ENCODE measurements at places on chromosomes 16 and 17.

- no peak for DNase-seq
Measured at GRCh38 chr17:30413109-30413508, 34.4 kb downstream of the CPD start.

GRCh38 chr17:18033442-18034099 lies 5.4 kb downstream of the ATPAF2 start:
- DNase-seq: peak; percentile 65

DNA sequence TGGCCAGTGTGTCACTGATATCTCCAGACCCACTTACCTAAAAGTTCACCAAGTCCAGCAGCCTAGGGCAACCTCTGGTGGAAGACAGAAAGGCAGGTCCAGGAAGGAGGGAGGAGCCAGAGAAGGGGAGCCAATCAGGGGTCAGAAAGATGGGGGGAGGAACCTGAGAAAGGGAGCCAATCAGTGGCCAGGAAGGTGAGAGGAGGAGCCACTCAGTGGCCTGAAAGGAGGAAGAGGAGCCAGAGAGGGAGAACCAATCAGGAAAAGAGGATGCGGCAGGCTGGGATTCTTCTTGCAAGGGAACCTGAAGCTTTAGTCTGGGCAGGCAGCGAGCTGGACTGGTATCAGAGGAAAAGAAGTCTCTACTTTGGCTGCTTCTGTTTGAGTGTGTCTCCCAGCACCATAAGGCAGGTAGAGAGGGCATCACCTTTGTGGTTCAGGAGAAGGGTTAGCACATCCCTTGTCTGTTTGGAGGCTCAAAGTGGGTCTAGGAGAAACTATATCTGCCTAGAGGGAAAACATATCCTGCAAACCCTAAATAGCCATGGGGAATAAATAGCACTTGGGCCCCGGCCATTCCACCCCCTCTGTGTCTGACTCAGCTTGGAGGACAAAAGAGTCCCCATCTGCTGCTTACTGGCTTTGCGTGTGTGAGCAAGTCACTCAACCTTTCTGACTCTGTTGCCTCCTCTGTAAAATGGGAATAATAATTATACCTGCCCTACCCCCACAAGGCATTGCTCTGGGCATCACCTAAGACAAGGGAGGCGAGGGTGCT lies 43.4 kb upstream of the CRHR1 start:
- DNase-seq: peak; percentile 97

- DNase-seq: no peak
Measured at GRCh38 chr17:16463358-16464302, 28.4 kb downstream of the LRRC75A start.

DNA sequence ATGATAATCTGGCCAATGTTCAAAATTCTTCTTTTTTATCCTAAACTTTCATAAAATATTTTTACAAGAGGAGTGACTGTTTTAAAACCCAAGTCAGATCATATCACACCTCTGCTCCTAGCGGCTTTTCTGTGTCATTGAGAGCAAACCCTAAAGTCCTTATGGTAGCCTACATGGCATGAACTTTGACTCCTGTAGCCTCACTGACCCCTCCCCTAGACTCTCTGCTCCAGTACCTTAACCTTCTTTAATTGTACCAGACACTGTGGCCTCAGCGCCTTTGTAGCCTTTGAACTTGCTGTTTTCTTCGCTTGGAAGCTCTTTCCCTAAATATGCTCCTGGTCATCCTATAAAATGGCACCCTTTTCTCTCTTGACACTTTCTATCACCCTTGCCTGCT lies 7.3 kb upstream of the SMPD3 start:
- no peak for DNase-seq

GRCh38 chr17:7176107-7176840 lies 2.9 kb downstream of the ASGR1 start:
- no peak for DNase-seq

- DNase-seq: no peak
Measured at GRCh38 chr17:75006653-75007052, 5.8 kb upstream of the MRPL58 start.

DNA sequence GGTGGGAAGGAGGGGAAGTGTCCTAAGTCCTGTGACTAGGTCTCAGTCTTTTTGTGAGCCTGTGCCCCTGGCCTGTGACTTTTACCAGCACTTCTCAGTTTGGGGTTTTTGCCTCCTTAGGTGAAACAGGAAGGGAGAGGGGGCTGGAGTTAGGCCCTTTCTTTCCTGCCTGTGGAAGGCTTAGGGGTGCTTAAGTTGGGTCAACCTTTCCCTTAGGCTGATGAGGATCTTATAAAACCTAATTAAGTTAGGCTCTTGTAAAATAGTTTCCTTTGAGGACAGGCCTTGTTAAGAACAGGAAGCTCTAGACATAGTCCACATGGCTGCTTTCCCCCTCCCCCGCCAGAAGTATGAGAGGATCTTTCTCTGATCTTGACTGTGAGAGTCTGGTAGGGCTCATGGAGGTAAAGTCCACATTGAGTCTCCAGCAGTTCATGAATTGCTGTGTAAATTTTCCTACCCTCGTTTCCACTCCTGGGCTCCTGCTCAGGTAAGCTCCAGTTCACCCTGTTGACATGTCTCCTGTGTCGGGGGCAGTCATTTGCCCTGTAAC lies 17.0 kb upstream of the DNASE1 start:
- no peak for DNase-seq

GRCh38 chr17:35099908-35100307 lies 19.8 kb downstream of the RAD51D start:
- DNase-seq: no peak
